Activated T-cell treated with anti-CD3 and anti-CD28 coated beads for 24 hours (primary cell): ENCODE measurements at places on chromosomes 7 and 10.

DNA sequence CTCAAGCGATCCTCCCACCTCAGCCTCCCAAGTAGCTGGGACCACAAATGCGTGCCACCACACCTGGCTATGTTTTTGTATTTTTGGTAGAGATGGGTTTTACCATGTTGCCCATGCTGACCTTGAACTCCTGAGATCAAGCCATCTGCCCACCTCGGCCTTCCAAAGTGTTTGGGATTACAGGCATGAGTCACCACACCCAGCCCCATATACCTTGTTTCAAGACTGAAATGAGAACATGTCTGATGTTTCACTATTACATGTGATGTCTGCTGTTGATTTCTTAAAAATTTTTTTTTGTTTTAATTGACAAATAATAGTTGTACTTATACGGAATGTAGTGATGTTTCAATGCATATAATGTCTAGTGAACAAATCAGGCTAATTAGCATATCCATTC is 14.5 kb downstream of the KLHL7 start:
- no peak for DNase-seq

DNA sequence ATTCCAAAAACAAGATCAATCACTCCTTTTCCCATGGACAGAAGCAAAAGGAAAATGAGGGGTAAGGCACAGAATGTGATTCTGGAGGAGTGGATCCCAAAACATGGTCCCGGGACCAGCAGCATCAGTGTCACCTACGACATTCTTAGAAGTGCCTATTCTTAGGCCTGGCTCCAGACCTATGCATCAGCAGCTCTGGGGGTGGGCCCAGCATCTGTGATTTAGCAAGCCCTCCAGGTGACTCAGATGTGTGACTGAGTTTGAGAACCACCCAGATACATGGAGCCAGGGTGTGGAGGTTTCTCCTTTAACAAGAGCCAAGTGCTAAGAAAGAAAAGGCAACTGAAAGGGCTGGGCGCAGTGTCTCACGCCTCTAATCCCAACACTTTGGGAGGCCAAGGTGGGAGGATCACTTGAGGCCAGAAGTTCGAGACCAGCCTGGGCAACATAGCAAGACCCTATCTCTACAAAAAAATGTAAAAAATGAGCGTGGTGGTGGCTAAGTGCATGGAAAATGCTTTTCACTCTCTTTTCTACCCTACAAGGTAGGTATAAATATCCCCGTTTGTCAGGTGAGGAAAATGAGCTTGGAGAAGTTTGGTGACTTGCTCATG is 17.1 kb upstream of the ARPC1A start:
- DNase-seq, result no peak

GRCh38 chr10:120406376-120406775 is 50.7 kb upstream of the PLPP4 start:
- no peak for DNase-seq

GRCh38 chr7:118949031-118949430 is 724.5 kb downstream of the ANKRD7 start:
- no peak for DNase-seq

- no peak for DNase-seq
These were observed 49.0 kb downstream of the PIK3CG start for GRCh38 chr7:106914018-106914607.

DNA sequence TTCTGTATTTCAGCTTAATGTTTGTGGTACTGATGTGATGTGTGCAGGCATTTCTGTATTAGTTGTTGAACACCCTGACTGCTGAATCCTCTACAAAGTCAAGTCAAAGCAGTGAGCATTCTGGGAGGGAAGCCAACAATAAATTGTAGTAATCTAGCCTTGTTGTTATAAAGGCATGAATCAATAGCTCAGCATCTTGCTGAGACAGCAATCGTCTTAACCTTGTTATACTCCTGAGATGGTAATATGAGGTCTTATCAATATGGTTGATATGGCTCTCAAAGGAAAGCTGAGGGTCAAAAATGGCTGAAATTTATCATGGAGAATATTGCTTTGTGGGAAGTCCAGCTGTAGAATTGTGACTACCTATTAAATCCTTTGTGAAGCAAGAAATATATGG is 299.4 kb downstream of the DNAJB9 start:
- DNase-seq, result no peak

DNA sequence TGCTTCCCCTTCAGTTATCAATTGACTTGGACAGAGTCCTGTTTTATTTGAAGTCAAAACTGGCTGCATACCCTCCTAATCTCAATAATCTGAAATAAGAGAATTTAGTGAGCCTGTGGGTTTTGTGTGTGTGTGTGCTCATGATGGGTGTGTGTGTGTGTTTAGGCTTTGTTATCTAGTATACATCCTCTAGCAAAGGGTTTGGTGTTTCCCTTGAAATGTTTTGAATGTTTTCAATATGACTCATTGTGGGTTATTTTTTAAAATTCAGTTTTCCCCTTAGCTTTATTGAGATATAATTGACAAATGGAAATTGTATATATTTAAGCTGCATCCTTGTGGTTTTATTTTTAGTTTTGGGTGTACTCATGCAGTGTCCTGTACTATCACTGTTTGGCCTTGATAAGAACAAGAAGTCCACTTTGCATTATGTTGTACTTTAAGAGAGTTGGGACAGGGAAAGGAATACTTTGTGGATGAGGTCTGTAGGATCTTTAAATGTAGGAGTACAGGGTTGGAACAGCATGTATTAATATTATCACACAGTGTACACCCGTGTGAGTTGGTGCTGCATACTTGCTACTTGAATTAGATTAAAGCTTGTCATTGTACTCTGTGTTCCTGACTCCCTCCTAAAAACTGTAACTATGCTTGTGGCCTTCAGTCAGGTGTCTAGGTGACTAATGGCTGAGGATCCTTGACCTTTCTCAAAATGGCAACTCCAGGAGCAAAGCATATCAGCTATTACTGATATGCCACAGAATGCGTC is 58.3 kb downstream of the VCL start:
- DNase-seq, result no peak

GRCh38 chr7:98802088-98802780 is 67.6 kb downstream of the TMEM130 start:
- DNase-seq, result peak; percentile 9

- DNase-seq, result no peak
These were observed 2.5 kb downstream of the C10orf105 start for GRCh38 chr10:71717056-71717455.

DNA sequence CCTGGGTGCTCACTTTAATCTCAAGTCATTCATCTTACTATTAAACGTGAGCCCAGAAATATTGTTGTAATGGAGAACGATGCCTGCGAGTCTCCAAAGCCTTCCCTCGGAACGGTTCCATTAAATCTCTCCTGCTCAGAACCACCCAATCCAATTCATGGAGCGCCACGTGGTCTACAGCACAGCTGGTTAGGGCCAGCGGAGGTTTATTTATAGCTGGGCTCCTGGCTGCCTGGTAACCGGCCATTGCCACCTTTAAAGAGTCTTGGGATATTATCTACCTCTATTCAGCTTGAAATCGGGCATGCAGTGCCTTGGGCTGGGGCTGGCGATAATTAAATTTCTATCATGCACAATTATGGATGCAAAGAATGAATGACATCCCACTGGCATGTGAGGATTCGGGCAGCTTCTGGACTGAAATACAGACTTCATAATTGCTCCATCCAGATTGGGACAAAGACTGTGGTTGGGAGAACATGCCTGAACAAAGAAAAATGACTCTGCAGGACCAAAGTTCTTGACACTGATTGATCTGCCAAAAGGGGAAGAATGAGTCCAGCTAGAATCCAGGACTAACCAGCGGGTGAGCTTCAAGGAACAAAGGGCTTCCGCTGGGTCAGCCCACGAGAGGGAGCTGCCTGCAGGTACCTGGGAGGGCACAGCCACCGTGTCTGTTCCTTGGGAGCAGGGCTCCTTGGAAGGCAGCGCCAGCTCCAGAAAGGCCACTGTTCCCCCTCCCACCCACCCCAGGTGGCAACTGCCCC is 7.3 kb downstream of the FAM20C start:
- DNase-seq, result no peak

DNA sequence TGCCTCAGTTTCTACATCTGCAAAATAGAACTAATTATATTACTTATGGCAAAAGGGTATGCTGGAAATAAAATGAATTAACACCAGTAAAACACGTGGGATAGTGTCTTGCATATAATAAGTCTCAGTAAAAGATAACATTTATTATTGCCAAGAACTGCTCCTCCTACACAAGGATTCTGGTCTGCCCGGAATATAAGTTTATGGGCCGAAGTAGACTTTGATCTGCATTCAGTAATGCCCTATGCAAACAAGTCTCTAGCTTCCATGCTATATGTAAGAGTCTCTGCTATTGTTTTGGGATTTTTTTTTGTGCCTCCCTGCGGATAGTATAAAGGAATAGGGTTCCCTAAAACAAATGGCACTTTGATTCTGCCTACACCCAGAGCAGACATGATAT is 125.6 kb upstream of the SLC26A5 start:
- DNase-seq, result no peak

DNA sequence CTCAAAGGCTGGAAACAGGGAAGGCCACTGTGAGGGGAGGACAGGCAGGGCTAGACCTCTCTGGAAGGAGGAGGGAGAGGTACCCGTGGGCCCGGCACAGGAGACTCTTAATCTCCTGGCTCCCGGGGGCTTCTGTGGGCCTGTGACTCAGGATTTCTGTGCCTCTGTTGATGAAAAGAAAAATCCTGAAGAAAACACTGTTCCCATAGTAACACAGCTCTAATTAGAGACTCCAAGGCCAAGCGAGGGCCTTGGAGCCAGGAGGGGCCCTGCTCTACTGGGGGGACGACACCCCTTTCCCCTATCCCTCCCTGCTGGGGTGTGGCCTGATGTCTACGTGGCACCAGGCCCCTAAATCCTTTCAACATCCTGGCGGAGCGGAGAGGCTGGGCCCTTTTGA is 174.1 kb upstream of the TNRC18 start:
- no peak for DNase-seq

DNA sequence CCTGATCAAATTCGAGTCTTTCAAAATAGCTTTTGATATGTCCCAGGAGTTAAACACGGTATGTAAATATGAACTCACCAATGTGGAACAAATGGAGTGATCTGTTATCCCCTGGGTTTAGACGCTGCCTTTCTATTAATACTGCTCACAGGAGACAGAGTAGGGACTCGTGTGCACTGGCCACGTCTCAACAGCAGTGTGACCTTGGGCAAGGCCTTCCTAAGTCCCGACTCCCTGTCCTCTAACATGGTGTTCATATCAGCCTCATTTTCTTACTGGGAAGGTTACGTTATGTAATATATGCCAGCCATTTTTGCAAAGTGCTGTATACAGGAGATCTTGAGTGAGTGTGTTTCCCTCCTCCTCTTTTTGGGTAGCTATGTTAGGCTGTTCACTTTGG is 1.8 kb downstream of the WDR37 start:
- DNase-seq, result no peak

- no peak for DNase-seq
These were observed 93.6 kb downstream of the ARHGAP22 start for GRCh38 chr10:48511066-48511874.

- no peak for DNase-seq
These were observed 116.2 kb downstream of the AVL9 start for GRCh38 chr7:32611201-32612099.

GRCh38 chr10:81082621-81083376 is 545.1 kb downstream of the SH2D4B start:
- no peak for DNase-seq

- no peak for DNase-seq
These were observed 111.3 kb downstream of the HECTD2 start for GRCh38 chr10:91521439-91521838.

DNA sequence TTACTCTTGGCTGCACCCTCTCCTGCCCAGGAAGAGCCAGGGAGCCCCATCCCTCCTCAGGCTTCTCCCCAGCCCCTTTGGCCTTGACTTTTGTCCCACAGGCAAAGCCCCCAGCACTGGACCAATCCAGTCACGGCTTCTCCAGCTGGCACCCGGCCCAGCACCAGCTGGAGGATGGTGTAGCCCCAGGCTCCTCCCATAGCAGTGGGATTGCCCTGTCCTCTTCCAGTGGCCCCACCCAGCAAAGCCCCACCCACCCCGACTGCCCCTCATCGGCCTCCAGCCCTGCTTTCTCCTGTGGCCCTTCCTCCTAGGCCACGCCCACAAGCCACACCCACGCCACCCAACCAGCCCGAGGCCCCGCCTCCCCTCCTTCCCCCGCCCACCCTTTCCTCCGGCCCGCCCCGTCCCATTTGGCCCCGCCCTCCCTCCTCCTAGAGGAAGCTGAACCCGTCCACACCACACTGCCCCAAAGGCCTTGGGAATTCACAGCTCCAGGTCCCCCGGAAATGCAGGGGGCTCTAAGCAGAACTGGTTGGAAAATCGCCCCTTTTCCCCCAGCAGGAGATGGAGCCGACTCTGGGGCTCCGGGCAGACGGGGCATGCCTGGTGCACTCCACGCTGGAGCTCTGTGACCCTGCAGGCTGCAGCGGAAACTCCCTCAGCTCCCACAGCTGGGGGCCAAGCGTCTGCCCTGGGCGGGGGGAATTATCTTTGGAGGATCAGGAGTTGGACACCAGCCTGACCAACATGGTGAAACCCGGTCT is 25.2 kb downstream of the GET4 start:
- DNase-seq, result peak; percentile 39

GRCh38 chr10:43208147-43209073 is 58.5 kb downstream of the RASGEF1A start:
- DNase-seq, result no peak

GRCh38 chr10:22308390-22308789 is 7.8 kb upstream of the COMMD3 start:
- DNase-seq, result no peak

- no peak for DNase-seq
These were observed 6.2 kb upstream of the MACC1 start for GRCh38 chr7:20223356-20223755.

DNA sequence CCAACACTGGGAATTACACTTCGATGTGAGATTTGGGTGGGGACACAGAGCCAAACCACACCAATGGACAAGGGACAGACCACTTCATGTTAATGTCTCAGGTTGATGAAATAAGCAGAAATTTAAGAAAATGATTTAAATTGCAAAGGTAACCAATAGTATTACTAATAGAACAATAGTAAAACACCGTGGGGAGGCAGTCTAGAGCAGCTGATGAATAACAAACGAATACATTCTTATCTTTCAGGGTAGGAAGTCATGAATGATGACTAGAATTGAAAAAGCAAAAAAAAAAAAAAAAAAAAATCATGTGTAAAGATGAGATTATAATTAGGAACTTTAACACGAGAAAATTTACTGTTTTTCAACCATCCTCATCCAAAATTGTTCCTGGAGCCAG is 171.9 kb upstream of the TEX47 start:
- no peak for DNase-seq

GRCh38 chr10:74177140-74177677 is 26.2 kb downstream of the ADK start:
- DNase-seq, result peak; percentile 30

DNA sequence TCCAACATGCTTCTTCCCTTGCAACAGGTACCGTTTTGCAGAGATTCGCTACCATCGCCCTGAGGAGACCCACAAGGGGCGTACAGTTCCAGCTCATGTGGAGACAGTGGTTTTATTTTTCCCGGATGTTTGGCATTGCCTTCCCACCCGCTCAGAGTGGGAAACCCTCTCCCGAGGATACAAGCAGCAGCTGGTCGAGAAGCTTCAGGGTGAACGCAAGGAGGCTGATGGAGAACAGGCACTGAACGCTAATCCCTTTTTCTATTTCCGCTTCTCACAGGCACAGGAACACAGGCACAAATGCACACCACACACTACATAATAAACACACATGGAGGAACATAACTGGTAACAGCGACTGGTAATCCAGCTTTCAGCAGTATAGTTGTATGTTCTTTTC is 35.2 kb downstream of the CCAR1 start:
- no peak for DNase-seq
